AG09319 (cell line): ENCODE measurements at places on chromosomes 7 and 10.

- DNase-seq: peak; percentile 38
Measured at GRCh38 chr7:28922624-28923331, 35.4 kb downstream of the TRIL start.

GRCh38 chr10:113216102-113216501 lies 266.1 kb downstream of the TCF7L2 start:
- DNase-seq: no peak

DNA sequence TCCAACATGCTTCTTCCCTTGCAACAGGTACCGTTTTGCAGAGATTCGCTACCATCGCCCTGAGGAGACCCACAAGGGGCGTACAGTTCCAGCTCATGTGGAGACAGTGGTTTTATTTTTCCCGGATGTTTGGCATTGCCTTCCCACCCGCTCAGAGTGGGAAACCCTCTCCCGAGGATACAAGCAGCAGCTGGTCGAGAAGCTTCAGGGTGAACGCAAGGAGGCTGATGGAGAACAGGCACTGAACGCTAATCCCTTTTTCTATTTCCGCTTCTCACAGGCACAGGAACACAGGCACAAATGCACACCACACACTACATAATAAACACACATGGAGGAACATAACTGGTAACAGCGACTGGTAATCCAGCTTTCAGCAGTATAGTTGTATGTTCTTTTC lies 35.2 kb downstream of the CCAR1 start:
- no peak for DNase-seq

DNA sequence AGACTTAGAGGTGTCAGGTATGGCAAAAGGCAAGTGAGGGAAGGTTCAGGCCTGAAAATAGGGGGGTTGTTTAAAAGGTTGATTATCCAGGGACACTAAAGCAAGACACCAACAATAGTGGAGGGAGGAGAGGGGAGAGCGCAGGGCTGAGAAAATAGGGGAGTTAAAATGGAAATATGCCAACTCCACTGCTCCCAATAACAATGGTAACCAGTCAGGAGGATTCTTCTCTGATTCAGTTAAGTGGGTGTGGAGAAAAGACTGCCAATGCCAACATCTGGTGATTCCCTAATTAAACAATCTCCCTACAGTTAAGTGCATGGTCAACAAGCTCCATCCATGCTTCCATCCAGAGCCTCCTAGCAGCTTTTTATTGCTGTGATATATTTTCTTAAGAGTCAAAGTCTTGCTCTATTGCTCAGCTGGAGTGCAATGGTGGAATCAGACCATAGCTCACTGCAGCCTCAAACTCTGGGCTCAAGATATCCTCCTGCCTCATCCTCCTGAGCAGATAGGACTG lies 183.3 kb downstream of the JAZF1 start:
- no peak for DNase-seq

DNA sequence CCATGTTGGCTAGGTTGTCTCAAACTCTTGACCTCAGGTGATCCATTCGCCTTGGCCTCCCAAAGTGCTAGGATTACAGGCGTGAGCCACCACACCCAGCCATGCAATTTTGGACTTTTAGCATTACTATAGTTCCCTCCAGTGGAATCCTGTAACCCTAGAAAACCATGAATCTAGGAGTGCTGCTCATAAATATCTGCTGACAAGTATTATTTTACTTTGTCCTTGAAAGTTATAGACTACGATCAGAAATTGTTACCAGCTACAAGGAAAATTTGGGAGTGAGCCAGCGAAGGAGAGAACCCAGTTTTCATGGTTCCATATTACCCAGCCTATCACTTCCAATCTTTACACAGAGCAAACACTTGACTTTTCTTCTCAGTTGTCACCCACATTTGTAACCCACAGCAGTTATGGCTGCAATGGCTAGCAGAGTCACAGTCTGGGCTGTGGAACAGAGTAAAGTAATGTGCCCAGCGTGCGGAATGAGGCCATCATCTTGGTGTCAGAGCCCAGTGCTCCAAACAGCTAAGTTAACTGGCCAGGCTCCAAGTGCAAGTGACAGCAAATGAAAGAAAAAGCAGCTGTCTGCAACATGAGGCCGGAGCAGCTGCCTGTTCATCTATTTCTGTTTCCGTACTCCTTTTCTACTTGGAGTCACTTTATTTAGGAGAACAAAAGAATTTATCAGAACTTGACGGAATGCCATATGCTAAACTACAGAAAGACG lies 29.9 kb downstream of the ZC3HC1 start:
- no peak for DNase-seq

GRCh38 chr7:109901926-109902325 lies 1189.0 kb upstream of the LRRN3 start:
- no peak for DNase-seq

- peak; percentile 25 for DNase-seq
Measured at GRCh38 chr7:76020031-76020714, 25.8 kb upstream of the TMEM120A start.

- no peak for DNase-seq
Measured at GRCh38 chr7:25295387-25295786, 67.1 kb upstream of the NPVF start.

DNA sequence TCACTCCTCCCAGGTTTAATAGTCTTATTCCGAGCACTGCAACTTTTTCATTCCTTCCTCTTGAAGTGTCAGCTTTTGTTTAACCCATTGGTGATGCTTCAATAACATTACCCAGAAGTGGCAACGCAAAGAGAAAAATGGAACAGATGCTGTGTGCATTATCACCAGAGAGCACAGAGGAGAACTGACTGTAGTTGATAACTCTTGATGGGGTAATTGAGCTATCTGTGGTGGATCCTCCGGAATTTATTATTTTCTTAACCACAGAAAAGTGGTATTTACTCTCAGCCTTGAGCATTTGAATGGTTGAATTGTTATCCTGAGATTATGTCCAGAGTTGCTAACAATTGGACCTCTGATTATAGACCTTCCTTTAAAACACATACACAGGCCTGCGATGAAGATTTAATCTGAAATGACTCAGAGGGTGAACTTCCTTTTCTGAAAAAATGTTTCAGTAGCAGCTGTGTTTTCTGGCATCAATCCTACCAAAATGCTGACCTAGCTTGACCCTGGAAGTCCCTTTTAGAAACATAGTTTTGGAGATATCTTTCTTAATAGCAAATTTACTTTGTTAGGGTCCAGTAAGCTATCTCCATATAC lies 1584.4 kb upstream of the LRRTM3 start:
- DNase-seq: no peak

DNA sequence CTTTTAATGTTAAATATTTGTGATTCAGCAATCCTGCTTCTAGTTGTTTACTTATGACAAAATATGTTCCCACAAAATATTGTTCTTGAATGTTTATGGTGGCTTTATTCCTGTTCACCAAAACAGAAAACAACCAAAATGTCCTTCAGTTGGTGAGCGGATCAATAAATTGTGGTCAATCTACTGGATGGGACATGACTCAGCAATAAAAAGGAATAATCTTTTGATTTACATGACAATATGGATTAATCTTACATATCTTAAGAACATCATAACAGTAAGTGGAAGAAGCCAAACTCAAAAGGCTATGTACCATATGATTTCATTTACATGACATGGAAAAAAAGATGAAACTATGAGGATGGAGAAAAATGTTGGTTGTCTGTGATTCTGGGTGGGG lies 691.3 kb upstream of the GHITM start:
- no peak for DNase-seq

DNA sequence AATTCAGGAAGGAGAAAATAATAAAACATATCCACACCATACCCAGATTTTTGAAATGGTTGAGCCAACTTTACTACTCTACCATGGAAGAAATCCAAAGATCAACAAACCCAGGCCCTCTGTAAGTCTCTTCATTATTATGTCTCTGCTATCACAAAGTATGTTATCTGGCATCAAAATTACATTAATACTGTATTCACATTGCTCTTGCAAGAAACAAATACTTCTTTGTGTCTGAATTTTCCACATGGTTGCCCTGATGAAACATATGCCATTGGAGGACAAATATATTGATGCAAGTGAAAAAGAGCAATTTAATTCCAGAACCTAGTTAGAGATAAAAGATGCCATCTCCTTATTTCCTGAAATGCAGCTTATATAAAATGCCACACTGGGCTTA lies 204.0 kb downstream of the FZD1 start:
- no peak for DNase-seq

GRCh38 chr10:52768001-52768532 lies 4.5 kb downstream of the MBL2 start:
- DNase-seq: no peak

DNA sequence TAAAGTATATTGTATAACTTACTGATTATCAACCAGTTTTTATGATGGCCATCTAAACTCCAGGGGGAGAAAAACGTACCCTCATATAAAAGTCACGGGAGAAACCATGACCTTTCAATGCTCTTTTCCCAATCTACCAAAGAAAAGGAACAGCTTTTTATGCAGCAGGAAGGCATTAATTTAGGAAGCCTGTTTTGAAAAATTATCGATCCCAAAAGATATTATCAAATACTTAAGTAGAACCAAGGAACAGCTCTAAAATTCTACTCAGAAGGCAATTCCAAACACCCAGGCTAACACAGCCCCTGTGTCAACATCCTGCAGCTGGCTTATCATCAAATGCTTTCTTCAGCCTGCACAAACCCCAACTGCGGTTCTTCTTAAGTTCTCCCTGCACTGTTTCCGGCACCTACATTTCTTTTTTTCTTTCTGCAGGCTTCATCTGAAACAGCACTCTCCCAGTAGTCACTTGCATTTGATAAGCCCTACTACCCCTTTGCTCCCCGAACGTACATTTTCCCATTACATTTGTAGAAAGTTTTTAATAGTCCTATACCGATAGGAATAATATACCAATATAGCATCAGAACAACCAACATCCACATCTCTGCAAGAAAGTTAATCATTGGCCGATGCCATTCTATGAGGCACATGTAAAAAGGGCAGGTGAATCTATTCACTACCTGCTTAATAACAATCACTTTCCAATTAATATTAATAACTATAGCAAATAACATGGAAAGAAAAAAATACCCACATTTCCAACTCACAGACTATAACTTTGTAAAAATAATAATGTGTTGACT lies 47.9 kb downstream of the PIP4K2A start:
- no peak for DNase-seq

GRCh38 chr7:68244389-68244788 lies 1247.8 kb downstream of the TYW1 start:
- no peak for DNase-seq

DNA sequence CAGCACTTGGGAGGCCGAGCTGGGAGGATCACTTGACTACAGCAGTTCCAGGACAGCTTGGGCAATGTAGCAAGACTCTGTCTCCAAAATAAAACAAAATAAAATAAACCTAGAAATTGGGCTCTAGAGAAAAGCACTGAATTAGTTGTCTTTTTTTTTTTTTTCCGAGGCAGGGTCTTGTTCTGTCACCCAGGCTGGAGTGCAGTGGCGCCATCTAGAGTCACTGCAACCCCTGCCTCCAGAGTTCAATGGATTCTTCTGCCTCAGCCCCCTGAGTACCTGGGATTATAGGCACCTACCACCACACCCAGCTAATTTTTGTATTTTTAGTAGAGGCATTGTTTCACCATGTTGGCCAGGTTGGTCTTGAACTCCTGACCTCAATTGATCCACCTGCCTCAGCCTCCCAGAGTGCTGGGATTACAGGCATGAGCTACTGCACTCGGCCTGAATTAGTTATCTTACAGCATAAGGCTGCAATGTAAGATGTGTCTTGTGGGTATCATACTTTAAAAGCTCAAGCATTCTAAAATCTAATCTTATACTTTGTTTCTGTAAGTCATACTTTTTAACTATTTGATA lies 12.8 kb downstream of the MEIG1 start:
- DNase-seq: no peak

GRCh38 chr10:127945341-127945758 lies 38.4 kb downstream of the PTPRE start:
- no peak for DNase-seq

DNA sequence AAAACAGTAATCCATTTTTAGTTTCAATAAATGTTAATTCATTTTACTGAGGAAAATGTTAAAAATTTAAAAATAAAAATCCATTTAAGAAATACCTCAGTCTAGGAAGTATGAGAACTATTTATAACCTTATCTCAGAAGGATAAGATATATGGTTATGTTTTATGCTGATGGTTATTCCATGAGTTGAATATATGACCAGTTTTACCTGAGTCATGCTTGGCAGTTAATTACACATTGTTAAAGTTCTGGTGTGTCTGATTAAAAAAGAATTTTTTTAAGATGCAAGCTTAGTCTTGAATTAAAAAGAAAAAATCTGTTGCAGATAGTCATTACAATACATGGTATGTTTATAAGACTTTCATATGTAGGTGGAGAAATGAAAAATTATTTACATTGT lies 191.7 kb downstream of the ARL4A start:
- no peak for DNase-seq

- no peak for DNase-seq
Measured at GRCh38 chr10:2839081-2839725, 228.1 kb upstream of the PFKP start.

DNA sequence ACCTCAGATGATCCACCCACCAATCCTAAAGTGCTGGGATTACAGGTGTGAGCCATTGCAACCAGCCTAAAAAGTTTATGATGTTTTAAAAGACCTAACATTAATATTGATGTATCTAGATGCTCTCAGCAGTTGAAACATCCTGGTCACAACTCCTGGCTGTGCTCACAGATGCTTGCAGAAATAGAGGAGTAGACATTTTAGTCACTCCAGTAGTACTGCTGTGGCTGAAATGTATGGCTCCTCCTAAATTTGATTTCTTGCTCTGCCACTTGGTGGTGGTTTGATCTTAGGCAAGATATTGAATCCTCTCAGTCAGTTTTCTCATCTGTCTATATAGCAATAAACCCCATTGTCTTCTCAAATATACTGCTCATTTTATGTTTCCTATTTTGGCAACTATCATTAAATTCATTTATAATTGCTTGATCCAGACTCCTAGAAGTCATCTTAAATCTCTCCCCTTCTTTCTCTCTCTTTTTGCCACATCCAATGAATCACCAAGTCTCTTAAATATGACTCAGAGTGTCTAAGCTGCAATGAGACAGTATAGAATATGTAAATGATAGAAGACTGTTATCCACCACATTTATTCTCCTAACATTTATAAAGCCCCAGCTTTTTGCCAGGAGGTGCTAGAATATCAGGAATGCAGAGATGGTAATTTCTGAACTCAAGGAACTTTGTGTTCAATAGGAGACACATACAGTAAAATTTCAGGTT lies 78.1 kb upstream of the NRBF2 start:
- no peak for DNase-seq

- DNase-seq: no peak
Measured at GRCh38 chr7:139046143-139046542, 10.3 kb upstream of the ZC3HAV1L start.

- DNase-seq: no peak
Measured at GRCh38 chr10:625751-626711, 63.4 kb downstream of the DIP2C start.

- DNase-seq: no peak
Measured at GRCh38 chr10:133088956-133089800, 1.5 kb downstream of the ADGRA1 start.

GRCh38 chr7:74479961-74480829 lies 26.5 kb downstream of the GTF2IRD1 start:
- DNase-seq: peak; percentile 85

- DNase-seq: no peak
Measured at GRCh38 chr10:30199376-30200016, 140.1 kb upstream of the JCAD start.

- no peak for DNase-seq
Measured at GRCh38 chr7:29329686-29330085, 135.1 kb downstream of the CHN2 start.

- peak; percentile 79 for DNase-seq
Measured at GRCh38 chr7:17405786-17406185, 107.3 kb downstream of the AHR start.

- no peak for DNase-seq
Measured at GRCh38 chr7:155844019-155844453, 31.8 kb upstream of the SHH start.
